ENCODE measurements at places on chromosomes 13 and 19.

GRCh38 chr13:114077933-114078325, 54.5 kb downstream of the RASA3 start:
- no peak for DNase-seq

GRCh38 chr13:73695325-73695724, 438.9 kb downstream of the KLF12 start:
- DNase-seq: no peak

- DNase-seq: no peak
Measured at GRCh38 chr19:44903602-44904425, 1.8 kb upstream of the APOE start.

- no peak for DNase-seq
Measured at GRCh38 chr13:50290186-50290585, 274.9 kb downstream of the KCNRG start.

GRCh38 chr13:30240608-30241007, 66.7 kb downstream of the KATNAL1 start:
- no peak for DNase-seq

- DNase-seq: no peak
Measured at GRCh38 chr13:49517461-49517860, 21.7 kb downstream of the PHF11 start.

GRCh38 chr19:397321-397720, 11.6 kb downstream of the C2CD4C start:
- DNase-seq: no peak

- DNase-seq: no peak
Measured at GRCh38 chr19:27674701-27675100, 1538.2 kb downstream of the UQCRFS1 start.

- DNase-seq: no peak
Measured at GRCh38 chr13:111627596-111627995, 307.2 kb downstream of the TEX29 start.

- DNase-seq: no peak
Measured at GRCh38 chr19:19471682-19472081, 43.7 kb downstream of the TSSK6 start.

DNA sequence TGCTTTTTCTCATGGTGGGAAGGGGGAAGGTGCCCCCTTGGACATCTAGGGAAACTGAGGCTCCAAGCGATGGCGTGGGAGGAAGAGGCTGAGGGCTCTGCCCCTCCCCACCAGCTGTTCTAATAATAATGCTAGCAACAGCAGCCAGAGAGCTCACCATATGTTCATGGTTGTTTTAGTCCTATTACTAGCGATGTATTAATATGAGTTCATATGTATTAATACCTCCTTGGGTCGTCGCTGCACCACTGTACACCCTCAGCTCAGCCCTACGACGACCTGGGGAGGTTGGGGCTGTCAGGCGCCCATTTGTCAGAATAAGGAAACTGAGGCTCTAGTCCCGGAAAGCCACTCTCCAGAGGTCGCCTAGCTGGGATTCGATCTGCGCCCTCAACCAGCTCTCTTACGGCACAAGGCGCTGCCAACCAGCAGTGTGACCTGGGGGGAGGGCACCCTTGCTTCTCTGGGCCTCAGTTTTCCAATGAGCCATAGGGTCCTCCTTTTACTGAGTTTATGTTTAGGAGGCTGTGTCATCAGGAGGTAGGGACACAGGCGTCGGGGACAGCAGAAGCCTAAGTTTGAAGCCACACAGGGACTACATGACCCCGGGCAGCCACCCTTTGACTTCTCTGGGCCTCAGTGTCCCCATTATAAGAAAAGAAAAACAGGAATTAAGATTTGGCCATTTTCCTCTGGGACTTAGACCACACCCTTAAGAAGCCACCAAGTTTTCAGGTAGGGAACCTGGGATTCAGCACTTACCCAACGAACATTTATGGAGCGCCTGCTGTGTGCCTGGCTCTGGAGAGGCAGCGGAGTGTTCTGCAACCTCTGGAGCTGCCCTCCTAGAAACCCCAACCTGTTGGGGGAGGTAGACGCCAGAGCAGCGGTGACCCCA, 664 bp downstream of the MAST3 start:
- DNase-seq: no peak

GRCh38 chr19:6794686-6795431, 22.4 kb downstream of the VAV1 start:
- no peak for DNase-seq

GRCh38 chr19:16371540-16371986, 46.9 kb downstream of the KLF2 start:
- no peak for DNase-seq

DNA sequence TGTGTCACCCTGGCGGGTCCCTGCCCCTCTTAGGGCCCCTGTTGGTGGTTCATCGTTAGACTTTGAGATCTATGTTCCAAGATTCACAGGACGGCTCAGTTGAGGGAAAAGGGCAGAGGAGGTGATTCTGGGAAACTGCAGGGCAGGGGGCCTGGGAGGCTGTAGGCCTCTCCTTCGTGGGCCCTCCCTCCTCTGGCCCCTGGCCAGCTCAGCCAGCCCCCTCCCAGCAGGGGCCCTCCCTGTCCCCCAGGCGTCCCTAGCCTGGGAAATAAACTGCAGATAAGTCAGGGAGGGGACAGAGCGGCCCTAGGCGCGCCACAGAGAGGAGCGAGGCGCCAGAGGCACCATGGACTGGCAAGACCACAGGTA, 6.5 kb downstream of the HIF3A start:
- DNase-seq: no peak

DNA sequence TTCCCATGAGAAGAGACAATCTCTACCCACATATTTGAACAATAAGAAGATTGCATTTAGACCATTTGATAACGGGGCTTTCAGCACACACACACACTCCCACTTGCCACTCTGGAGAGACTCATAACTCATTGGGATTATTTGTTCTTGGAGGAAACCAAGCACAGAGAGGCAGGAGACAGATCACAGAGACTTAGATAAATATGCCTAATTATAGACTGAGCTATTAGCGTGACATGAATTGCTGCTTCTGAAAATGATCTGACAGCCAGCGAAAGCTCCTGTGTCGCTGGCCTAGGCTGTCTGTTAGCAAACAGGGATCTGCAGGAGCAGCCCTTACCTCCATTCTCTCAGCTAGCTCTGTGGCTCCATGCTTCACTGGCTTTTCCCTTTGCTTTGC, 111.4 kb downstream of the CCNA1 start:
- DNase-seq: no peak
